ENCODE measurements at places on chromosomes 4 and X.
A peak's percentile ranks its signal among the peaks of the same experiment; 100 is the strongest.

DNA sequence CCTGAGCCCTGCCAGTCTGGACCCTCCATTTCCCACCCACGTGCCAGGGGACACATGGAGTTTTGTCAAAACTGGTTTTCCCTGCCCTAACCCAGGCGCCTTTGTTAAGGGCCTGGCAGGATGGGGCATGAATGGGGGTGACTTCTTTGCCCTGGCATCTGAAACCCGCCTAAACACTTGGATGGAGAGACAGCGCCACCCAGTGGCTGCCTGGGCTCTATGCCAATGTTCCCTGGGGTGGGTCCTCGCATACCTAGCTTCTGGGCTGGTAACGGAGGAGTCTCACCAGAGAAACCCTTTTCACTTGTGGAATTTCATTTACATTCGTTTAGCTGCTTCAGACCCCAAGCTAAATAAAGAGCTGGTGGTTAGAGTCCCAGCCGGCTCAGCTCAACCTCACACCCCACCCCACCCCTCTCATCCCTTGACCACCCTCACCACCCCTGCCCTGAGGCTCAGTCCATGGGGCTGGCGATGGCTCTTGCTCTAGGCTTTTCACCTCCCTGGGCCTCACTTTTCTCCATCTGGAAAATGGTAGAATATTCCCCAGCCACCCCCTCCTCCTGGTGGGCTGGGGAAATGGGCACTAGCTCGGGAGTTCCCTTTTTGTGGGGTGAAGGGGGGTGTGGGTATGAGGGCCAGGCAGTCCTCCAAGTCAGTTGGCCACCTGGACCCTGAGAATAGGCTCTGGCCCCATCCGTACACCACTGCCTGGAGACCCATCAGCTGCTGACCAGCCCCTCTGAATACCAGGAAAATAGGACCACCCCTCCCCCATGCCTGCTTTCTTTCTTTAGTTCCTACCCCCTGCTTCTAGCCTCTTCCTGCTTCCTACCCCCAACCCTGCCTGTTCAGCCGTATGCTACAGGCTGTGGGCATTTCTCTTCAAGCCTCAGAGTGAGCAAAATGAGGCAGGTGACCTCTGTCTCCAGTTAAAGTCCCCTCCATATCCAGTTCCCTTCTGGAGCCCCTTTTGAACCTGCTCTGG, 57.1 kb upstream of the PJA1 start:
- peak; percentile 80 for DNase-seq

GRCh38 chr4:123299212-123299691, 97.3 kb upstream of the SPRY1 start:
- DNase-seq: no peak

DNA sequence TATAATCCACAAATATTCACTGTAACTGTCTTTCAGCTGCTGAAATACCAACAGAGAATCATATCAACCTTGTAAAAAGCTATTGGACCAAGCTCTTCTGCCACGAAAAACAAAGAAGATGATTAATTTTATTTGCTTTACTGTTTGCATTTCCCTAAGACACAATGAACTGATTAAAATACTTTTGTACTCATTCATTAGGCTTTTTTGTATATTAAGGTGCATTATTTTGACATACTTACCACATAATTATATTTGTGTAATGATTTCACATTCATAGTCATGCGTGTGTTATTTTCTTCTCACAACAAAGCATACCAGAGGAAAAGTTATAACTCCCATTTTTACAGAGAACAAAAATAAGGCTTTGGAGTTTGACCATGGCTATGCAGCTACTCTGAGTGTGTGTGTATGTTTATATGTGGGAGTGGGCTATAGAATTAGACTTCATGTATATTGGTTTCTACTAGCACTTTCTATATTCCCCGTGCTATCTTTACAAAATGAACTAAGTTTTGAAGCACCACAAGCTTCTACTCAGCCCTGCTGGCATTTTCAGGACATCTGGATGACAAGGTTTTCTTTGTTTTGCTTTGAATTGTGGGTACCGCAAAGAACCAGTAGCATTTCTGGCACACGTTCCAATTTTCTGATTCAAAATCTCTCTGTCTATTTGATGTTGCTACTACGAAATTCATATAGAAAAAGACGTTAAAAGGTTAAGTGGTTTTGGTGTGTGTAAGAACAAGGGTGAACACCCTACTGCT, 11.0 kb upstream of the FGF5 start:
- no peak for DNase-seq

DNA sequence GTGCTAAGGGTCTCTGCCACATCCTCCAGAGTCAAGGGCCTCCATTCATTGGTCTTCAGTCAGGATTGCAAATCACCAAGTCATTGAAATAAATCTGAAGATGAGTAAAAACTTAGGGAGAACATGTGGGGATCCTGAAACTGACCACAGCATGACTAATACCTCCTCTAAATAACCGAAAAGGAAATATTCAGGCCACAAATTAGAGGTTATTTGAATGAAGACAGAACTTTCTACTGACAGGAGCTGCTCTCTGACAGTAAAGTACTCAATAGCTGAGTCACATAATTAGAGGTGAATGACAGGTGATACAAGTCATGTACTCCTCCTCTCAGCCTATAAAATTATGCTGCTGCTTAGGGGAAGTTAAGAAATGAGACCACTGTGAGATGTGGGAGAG, 240.2 kb upstream of the F9 start:
- no peak for DNase-seq

- DNase-seq: no peak
Measured at GRCh38 chr4:24228692-24229091, 338.8 kb upstream of the PPARGC1A start.

GRCh38 chrX:96985046-96985445, 101.3 kb downstream of the RPA4 start:
- no peak for DNase-seq

- peak; percentile 17 for DNase-seq
Measured at GRCh38 chr4:140947506-140947905, 185.8 kb downstream of the RNF150 start.

DNA sequence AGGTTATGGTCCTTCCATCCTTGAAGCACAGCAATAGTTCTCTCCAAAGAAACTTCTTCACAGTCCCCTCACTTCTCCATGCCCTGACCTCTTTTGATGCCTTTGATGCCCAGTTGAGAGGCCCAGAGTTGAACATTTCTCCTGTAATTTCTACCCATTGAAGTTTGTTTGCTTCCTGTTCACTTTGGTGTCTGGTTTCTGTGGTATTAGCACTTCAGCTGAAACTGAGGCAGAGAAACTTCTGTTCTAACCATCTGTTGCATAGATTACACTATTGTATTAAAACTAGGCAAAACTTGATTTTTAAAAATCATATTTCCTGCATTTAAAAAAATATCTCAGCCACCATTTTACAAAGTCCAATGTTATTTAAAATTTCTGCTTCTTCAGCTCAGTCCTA, 89.8 kb upstream of the ADGRG2 start:
- no peak for DNase-seq

Measured in psoas muscle (tissue), 8 donors.